NCI-H1105 (cell line): ENCODE measurements at places on chromosomes 7 and 10.

DNA sequence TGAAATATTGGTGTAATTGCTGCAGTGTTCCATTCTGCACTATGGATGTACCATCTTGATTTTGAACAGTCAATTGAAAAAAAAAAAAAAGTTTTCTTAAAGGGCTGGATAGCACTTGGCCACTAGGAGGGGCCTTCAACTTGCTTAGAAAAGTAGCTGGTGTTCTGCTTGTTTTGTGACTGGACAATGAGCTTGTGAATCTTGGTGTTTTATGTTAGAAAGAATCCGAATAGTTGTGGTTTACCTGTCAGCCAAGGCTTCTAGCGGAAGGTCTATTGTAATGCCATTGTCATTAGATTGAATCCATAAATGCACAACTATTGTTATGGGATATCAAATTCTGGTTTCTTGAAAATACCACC lies 77.1 kb downstream of the BMPER start:
- DNase-seq: no peak

DNA sequence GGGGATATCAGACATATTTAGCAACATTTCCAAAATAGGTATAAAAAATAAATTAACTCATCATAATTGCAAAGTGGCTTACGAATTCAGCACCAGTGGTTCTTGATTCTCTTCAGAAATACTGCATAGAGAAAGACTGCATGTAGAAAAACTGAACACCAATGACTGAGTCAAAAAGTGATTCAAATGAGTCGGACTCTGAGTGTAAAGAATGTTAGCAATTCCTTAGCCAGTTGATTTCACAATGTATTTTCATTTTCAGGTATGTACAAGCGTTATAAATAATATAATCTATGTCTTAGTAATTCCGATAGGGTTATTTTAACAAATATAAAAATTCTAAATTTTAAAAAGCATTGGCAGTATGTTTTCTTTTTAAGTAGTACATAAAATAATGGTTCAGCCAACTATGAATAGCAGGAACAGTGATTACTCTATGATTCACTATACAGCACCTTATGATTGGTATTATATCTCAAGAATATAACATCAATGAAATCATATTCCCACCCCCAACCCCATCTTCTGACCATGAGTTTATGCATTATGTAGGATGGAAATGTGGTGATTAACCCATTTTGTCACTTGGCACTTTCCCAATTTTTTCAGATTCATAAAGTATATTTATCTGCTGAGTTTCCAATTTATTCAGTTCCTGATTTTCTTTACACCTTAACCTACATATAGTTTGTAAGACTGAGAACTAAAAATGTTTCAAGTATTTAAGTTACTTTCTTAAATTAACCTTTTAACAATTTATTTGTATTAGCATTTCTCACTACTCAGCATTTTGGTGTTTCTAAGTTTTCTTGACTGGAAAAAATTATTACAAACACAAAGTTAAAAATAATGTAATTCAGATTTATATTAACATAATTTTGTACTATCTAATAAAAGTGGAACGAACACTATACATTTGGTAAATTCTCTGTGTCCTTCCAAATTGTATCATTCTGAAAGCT lies 33.9 kb downstream of the DNAJC1 start:
- DNase-seq: no peak

GRCh38 chr7:22782616-22783232 lies 39.9 kb downstream of the TOMM7 start:
- peak; percentile 22 for DNase-seq

DNA sequence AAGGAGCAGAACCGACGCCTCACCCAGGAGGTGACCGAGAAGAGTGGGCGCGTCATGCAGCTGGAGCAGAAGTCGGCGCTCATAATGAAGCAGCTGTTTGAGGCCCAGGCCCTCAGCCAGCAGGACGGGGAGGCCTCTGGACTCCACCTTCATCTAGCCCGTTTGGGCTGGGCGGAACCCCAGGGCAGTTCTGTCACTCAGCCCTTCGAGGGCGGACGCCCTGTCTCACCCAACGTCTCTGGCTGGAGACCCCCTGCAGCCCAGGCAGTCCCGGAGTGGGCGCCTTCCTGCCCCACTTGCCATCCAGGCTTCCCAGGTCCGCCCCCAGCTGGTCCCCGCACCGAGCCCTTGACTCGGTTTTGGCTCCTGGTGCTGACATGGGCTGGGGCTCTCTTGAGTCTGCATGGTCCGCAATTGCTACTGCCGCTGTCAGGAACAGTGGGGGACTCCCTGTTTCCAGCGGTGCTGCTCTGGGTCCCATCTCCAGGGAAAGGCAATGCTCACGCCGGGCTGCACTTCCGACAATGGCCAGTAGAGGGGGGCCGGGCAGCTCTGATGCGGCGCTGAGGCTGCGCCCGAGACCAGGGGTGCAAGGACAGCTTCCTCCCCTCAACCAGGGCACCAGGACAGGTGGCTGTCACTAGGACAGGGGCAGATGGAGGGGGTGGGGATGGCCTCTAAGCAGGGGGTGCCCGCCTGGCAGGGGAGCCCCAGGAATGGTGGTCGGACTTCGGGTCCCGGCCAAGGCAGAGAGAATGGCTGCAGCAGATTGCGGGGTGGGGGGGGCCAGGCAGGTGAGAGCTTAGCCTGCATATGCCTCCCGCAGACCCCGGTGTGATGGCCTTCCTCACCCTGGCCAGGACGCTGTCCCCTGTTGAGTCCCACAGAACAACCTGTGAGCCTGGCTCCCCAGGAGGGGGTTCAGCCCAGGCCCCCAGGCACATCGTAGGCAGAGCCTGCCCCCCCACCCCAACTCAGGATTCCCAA lies 71.2 kb upstream of the KCTD7 start:
- DNase-seq: peak; percentile 18

- DNase-seq: no peak
Measured at GRCh38 chr10:78066012-78066411, 32.3 kb downstream of the RPS24 start.

- DNase-seq: no peak
Measured at GRCh38 chr10:93875032-93875358, 18.8 kb upstream of the SLC35G1 start.

DNA sequence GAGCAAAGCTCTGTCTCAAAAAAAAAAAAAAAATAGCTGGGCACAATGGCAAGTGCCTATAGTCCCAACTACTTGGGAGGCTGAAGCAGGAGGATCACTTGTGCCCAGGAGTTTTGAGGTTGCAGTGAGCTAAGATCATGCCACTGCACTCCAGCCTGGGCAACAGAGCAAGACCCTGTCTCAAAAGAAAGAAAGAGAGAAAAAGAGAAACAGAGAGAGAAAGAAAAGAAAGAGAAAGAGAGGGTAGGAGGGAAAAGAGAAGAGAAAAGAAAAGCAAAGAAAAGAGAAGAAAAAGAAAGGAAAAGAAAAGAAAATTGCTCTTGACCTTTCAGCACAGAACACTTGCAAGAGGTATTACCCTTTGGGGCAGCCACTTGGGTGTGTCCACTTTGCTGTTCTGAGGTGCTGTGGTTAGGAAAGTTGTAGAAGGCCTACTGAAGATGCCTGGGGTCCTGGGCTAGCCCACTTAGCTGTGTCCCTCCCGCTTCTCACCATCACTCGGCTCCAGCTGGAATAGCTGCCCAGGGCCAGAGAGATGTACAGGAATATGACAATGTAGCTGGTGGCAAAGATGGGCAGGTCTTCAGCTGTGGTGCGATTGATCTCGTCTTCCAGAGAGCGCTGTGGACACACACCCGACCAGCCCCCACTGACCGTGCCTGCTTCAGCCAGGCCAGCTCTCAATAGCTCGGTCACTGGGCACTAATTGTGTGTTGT lies 5.6 kb downstream of the NPC1L1 start:
- DNase-seq: no peak

- DNase-seq: no peak
Measured at GRCh38 chr7:155662343-155663043, 18.0 kb downstream of the RBM33 start.
